Psoas muscle (tissue), 8 donors: ENCODE measurements at places on chromosomes 1 and 21.
A peak's percentile ranks its signal among the peaks of the same experiment; 100 is the strongest.

- DNase-seq, result no peak
These were observed 3.3 kb downstream of the LAX1 start for GRCh38 chr1:203768256-203768655.

DNA sequence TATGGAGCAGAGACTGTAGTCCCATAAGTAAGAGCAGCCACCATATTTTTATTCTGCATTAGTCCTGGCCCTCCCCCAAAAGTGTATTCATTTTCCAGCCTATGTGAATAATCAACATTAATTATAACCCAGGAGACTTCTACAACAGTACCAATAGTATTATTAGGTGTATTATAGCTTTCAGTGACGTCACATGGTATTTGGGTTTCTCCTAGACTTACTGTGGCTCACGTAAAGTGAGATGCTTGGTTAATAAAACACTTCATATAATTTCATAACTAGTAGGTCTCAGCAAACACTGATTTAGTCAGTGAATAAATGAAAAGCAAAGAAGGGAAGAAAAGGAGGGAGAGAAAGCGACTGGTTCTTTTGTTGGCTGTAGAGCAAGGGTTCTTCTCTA lies 86.2 kb downstream of the ZP4 start:
- no peak for DNase-seq

DNA sequence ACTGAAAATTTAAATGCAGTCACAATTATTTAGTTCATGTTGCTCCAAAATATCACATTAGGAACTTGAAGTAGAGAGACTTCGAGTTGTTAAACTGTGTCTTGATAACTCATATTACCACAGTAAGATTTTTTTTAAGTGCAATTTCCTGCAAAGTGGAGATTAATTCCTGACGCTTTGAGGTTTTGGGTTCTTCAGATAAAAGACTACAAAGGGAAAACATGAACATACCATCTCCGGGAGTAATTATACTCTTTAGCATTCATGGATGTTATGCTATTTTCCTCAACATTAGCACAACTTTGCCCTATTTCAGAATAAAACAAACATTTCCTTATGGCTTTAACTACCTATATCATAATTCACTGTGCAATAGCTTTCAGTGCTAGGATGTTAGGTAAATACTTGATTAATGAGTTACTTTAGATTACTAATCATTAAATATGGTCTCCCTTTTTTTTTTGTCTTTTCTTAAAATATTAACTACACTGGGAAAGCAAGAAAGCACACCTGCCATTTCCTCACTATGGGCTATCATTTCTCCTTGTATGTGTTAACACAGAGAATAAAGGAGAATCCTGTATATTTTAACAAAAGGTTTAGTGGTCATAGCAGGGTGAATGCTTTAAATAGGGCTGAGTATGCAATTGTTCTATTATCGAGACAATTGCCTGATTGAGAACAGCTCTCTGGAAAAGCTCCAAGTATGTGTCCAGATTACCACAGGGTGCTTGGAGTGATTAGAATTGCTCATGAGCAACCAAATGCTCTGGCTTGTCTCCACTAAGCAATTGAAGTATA lies 252.5 kb upstream of the C1orf105 start:
- DNase-seq, result no peak

DNA sequence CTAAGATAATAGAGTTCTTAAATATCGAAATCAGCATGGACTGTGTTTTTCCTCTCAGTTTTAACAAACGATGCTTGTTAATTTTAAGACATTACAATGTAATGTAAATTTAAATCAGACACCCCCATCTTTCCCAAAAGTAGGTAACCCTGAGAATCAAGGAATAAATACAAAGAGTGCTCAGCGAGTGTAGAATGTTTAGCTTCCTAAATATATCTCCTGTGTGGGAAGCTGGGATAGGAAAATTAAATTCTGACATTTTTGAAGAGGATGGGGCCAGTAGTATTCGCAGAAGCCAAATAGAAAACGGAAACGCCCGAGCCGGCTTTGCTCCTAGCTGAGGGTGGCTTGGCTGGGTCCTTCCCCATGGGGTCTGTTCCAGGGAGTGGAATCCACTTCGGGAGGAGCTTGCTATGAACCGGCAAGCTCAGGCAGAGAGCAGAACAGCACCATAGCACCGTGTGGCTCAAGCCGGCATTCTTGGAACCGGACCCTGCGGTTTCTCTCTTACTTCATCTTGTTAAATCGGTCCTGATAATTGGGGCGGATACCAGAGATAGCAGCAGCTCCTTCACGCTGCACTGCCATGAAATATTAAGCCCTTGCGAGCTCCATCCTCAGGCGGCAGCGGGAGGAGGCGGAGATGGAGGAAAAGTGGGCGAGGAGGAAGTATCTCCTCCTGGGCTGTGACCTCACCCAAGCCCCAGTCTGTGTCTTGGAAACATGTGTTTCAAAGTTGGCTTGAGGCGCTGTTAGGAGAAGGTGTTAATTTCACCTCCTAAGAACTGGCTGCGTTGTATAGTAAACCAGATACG lies 24.9 kb downstream of the MAP3K7CL start:
- DNase-seq, result peak; percentile 63

DNA sequence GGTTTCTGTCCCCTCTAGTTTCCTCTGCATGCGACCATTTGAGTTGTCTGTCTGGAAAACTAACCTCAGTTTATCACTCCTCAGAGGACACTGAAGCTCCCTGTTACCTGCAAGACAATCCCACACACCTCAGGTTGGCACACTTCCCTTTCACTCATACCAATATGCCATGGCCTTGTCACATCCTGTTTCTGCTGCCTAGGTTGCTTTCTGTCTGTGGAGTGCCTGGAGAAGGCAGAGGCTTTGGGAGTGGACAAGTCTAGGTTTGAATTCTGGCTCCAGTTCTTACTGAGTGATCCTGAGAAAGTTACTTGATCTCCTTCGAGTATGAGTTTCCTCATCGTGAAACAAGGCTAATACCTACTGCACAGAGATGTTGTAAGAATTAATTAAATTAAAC lies 171.5 kb upstream of the CACYBP start:
- no peak for DNase-seq

DNA sequence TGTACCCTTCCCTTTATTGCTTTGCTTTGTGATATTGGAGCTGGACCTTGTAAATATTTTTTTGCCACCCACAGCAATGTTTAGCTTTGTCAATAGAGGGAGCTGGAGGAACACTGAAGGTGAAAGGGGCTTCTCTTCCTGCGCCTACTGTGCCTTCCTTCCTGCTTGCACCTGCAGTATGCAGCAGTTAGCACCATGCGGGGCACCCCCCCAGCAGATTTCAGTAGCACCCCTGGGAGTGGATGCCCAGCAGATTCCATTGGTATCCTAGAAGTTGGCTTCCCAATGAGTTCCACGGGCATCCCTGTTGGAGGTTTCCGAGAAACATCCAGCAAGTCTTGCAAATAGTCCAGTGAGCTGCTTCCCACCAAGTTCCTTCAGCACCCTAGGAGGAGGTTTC lies 25.6 kb downstream of the S100A10 start:
- DNase-seq, result no peak

DNA sequence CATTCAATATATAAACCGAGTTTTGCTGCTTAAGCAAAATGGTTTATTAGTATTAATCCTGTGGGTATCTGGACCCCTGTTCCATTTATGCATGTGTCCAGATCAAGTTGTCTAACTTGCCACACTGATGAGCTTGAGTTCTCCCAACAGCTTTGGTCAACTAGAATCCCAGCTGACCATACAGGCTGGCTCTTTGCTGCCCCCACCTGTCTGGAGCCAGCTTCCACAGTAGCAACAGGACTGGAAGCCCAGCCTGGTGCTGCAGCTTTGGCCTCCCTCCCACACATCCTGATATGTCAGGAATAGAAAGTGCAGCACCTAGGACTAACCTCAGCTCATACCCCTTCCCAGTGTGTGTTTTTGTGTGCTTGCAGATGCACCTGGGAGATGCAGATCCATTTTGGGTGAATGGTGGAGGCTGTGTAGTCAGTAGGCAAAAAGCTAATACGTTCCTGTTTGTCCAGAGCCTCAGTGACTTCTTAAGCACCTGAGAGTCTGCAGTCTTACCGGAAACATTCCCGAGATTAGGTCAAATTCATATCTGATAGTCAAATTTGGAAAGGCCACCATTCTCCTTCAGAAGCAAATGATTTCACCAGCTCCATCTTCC lies 40.9 kb upstream of the BEND5 start:
- peak; percentile 50 for DNase-seq

GRCh38 chr1:9078752-9079500 lies 9.5 kb upstream of the SLC2A5 start:
- no peak for DNase-seq

DNA sequence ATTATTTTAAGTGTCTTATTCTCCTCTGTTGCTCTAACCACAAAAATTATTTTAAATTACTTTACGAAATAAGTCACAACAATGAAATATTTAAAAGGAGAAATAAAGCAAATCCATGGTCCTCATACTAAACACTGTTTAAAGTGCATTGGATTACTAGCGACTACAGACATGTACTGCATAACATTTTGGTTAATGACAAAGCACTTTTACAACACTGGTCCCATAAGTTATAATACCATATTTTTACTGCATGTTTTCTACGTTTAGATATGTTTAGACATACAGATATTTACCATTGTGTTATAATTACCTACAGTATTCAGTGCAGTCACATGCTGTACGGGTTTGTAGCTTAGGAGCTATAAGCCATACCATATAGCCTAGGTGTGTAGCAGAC lies 30.2 kb downstream of the VAMP4 start:
- DNase-seq, result no peak

DNA sequence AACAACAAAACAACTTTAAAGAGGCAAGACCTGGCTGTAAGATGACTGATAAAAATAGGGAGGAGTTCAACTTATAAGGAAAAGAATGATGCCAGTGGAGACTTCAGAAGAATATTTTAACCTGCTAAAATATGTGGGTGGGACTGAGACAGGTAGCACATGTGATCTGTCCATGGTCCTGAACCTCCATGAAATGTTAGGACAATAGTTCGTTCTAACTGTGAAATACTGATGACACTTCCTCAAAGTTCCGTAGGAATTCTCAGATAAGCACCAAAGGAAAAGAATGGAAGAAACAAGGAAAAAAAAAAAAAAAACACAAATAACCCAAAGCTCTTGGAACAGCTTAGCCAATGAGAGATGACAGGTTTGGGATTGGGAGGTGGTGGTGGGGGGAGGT lies 44.7 kb downstream of the CDC42BPA start:
- no peak for DNase-seq

DNA sequence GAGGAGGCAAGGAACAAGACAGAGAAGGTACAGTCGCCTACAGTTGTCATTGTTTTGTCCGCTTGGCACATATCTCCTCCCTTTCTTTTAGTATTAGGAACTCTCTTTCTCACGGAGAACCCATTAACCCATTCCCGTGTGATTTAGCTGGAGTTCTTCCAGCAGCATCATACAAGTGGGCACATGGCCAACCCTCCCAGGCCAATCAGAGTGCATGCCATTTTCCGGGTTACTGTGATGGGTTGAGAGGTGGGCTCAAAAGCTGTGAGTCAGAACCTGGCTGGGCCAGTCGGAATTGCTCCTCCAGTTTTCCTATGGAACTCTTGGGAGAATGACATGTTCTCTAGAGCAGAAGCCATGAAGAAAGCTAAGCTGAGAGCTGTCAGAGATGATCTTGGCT lies 83.1 kb upstream of the SOD1 start:
- DNase-seq, result no peak

GRCh38 chr1:195328681-195329080 lies 1279.6 kb downstream of the KCNT2 start:
- DNase-seq, result no peak

DNA sequence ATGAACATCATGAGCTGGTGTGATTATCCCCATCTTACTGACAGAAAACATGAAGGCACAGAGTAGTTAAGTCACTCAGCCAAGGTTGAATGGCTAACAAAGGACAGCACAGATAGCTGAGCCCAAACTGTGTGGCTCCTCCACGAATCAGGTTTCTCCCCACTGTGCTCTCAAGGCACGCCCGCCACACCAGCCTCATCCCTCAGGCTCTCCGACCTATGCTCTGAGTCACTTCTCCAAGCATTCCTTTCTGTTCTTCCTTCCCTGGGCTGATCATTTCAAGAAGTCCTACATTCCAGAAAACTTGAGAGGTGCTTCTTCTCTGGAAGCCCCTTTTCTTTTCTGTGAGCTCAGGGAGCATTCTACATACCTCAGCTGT lies 25.3 kb upstream of the SDC3 start:
- DNase-seq, result no peak
